ENCODE measurements at places on chromosomes 16 and 17.
A peak's percentile ranks its signal among the peaks of the same experiment; 100 is the strongest.

DNA sequence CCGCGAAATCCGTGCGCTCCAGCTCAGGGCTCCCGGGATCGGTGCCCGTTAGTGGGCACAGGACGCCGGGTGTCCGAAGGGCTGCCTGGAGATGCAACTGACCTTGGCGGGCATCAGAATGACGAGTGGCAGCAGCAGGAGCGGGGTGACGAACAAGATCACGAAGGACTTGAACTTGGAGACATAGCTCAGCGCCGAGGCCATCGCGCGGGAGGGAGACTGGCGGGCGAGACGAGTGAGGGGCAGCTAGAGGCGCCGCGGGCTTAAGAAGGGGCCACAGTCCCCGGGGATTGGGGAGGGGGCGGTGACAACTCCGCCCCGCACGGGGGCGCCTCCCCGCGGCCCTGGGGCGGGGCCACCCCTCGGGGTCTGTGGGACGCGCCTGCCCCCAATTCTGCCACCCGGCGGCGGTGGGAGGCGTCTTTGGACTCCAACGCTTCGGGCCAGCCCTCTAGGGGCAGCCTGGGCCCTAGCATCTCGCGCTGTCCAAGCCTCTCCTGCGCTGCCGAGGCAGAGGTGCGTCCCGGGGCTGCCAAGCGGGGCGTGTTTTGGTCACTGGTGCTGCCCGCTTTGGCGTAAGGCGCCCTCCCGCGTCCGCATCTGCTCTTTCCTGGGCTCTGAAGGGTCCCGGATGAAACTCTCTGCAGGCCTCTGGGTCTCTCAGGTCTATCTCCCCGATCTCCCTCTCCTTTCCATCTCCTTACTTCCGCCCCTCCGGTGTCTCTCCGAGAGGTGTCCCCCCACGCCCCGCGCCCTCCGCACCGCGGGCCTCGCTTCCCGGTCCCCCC is at the start of gene SLC13A5:
Gene SLC13A5 (minus strand): TSS at position 240 of the 788 bp plus-strand sequence. CDS start 36 bp downstream, at position 204.
- DNase-seq, result peak; percentile 37

DNA sequence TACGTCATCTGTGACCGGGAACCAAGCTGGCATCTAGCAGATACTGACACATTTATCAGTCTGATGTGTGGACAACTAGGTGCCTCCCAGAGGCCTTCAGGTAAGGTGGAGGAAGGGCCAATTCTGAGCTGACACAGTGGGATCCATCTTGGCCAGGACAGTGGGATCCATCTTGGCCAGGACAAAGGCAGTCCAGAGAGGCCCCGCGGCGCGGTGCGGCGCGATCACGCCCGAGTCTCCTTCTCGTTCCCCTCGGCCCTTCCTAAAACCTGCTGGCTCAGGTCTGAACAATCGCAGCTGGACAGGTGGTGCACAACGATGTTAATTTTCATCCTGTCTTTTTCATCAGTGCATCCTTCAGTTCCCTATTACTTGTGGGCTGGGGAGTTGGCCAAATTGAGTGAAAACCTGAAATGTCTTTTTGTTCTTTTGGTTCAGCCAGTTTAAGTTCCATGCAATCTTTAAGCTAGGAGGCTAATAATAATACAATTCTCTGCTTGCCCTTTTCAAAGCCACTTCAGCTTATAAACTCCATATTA is 486 bp upstream of the WSB1 start:
- no peak for DNase-seq

GRCh38 chr17:33498069-33498468 is 205.0 kb upstream of the ASIC2 start:
- no peak for DNase-seq

GRCh38 chr16:88669980-88670379 is 7.1 kb upstream of the MVD start:
- no peak for DNase-seq

GRCh38 chr17:32102172-32102571 is 40.1 kb upstream of the RHOT1 start:
- DNase-seq, result no peak

DNA sequence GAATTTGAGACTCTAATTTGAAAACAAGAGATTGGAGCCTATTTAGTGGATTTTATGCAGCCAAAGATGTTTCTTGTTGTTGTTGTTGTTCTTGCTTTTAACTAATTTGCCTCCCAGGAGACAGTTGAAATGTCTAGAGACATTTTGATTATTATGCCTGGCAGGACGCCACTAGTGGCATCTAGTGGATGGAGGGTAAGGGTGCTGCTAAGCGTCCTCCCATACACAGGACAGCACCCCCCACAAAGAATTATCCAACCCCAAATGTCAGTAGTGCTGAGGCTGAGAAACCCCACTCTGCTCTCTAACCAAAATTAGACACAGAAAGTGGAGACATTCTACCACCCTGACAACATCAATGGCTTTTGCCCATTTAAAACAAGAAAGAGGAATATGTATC is 15.4 kb upstream of the HSBP1 start:
- no peak for DNase-seq

DNA sequence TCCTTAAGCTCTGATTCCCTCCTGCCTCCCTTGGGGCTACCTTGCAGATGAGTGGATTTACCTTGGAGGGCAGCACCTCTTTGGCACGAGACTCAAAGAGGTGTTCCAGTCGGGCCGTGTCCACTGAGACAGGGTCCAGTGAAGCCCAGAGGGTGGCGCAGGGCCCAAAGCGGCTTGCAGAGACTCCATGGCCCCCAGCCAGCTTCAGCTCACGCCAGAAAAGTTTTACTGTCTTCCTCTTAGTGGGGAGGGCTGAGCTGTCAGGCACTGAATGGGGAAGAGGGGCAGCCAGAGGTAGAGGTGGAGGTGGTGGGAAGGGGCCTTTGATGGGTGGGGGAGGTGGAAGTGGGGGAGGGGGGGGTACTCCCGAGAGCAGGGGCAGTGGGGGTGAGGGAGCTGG is 6.7 kb downstream of the TMEM208 start:
- DNase-seq, result no peak

DNA sequence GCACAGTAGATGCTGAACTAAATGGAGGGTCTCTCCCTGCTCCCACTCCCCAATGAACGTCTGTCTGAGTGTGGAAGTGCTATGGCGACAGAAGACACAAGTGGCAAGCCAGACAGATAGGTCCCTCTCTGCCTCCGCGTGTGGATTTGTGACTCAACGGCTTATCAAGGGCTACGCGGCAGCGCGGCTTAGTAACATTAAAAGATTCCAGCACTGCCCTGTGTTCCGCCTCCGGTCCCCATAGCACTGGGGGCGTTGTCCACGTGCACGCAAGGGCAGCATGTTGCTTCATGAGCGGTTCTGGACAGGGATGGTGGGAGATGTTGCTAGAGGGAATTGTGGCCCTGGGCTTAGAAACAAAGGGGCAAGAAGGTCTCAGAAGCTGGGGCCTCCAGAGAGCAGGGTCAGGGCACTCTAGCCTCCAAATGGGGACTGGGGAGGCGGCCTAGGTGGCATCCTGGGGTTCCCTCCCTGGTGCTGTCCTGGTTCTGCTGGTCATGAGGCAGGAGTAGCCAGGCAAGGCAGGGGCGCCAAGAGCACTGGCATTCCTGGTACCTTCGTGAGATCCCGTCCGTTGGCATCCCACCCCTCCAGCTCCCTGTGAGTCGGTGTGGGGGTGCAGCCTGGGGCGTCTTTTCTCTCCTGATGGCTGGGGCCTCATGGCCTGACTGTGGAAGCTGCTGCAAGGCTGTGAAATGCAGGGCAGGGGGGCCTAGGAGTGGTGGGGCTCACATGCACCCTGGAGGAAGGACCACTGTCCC is 9.1 kb downstream of the CRHR1 start:
- DNase-seq, result no peak

DNA sequence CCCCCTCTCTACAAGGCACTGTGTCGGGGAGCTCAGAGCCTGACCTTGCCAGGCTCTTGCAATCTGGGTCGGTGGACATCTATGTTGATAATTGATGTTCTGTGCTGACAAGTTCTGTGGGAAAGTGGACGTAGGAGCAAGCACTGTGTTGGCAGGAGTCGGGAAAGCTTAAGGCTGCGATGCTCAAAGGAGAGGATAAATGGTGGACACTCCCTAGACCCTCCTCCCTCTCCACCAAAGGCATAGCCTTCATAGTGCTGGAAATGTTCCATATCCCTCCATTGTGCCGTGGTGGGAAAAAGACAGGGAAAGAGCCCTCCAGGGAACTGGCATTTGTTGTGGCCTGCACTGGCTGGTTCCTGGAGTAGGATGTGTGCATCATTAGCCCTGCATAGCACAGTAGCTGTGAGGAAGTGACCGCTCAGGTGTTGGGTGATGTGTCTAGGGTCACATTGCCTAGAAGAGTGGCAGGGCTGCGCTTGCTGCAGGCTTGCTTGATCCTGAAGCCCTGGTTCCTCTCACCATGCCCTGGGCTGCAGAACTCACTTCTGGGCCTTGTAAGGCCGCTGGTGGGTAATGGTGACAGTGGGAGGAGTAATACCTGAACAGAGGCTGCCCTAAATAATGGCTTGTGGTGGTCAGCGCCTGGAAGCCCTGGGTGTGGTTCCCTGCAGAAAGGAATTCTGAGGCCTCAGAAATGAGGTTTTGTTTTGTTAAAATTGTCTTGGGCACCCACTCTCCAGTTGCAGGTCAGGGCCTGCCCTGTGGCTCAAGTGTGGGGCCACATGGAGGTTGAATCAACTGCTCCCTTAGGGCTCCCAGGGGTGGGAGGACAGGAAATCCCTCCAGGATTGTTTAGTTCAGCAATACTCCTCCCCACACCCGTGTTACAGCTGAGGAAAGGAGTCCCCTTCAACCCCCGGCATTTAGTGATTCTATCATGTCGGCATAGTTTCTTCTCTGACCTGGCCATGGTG is 62.6 kb downstream of the KSR1 start:
- no peak for DNase-seq

DNA sequence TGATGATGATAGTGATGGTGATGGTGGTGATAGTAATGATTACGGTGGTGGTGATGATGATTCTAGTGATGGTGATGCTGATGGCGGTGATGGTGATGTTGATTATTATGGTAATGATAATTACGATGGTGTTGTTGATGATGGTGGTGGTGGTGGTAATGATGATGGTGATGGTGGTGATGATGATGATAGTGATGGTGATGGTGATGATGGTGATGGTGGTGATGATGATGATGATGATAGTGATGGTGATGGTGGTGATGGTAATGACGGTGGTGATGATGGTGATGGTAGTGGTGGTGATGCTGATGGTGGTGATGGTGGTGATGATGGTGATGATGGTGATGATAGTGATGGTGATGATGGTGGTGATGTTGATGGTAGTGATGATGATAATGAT is 370.0 kb downstream of the CDH13 start:
- DNase-seq, result no peak

DNA sequence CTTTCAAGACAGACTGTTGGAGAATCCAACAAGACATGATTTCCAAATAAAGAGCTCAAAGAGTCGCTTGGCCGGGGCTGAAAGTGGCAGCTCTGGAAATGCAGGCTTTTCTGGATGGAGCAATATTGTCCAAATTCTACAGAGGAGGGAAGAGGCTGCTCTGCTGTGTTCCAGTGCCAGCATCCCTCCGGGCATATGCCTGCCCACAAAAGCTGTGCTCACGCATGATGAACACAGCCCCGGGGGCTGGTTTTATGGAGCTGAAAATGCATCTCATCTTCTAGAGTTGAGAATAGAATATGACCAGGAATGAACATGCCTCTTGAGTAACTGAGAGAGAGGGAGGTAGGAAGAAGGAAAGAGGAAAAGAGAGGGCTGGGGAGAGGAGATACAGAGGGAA is 74.7 kb upstream of the TOX3 start:
- no peak for DNase-seq

DNA sequence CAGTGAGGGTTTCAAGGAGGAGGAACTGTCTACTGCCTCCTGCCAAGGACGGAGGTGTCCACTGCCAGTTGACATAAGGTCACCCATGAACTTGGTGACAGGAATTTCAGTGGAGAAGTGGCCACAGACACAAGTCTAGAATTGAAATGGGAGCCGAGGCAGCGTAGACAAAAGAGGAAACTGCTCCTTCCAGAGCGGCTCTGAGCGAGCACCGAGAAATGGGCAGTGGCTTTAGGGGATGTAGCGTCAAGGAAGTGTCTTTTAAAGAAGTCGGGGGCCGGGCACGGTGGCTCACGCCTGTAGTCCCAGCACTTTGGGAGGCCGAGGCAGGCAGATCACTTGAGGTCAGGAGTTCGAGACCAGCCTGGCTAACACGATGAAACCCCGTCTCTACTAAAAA is 3.1 kb upstream of the SERPINF1 start:
- DNase-seq, result no peak

- no peak for DNase-seq
Observed at GRCh38 chr16:66442502-66443268, 15.6 kb downstream of the BEAN1 start.

DNA sequence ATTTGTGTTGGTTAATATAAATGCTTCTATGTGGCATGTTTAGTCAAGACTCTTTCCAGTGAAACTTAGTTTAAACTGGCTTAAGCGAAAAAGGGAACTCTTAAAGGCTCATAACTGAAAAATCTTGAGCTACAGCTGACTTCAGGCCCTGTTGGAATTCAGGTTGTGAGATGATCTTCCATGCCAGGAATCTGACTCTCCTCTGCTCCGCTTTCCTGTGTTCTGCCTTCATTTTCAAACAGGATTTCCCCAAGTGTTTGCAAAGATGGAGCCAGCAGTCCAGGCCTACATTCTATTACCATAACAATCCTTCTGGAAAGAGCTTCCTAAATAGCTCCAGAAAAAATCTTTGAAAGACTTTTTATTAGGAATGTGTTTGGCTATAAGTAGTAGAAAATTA is 134.9 kb downstream of the NLK start:
- DNase-seq, result no peak

DNA sequence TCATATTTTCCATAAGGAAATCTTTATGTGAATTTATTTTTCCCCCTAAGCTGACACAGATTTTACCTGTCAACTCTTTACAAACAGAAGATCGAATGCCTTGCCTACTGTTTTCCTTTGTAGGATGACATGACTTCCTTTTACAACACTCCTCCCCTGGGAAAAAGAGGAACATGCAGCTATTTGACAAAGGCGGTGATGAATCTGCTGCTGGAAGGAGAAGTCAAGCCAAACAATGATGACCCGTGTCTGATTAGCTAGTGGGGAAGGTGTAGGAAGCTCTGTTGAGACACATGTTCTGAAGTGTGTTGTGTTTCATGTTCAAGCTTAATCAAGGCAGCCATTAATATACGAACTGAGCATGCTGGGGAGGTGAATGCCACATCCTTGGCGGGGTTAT is 238.0 kb downstream of the PHKB start:
- no peak for DNase-seq

- DNase-seq, result no peak
Observed at GRCh38 chr16:28164140-28164539, 47.6 kb downstream of the XPO6 start.

- DNase-seq, result peak; percentile 75
Observed at GRCh38 chr16:15434425-15435215, at the start of gene BMERB1. Gene BMERB1 (plus strand): TSS chr16:15434588. CDS start chr16:15434654, 66 bp downstream.

GRCh38 chr17:27349540-27350021 is 55.7 kb downstream of the WSB1 start:
- DNase-seq, result no peak

DNA sequence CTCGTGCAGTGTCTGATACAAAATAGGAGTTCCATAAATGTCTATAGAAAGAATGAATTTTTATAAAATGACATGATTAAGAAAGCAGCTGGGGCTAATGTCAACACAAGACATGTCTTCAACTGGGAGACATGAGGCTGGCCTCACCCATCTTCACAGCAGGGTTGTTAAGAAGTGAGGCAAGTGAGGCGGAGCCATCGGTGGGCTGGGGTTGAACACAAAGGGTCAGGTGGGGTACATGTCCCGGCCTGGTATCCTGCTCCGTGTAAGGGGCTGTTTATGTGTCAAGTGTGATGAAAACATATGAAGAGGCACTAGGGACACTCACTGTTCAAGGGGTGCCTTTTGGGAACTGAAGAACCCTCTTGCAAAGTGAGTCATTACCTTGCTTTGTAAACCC is 22.1 kb downstream of the CDK5R1 start:
- no peak for DNase-seq
